ENCODE measurements at places on chromosomes 3 and 15.

DNA sequence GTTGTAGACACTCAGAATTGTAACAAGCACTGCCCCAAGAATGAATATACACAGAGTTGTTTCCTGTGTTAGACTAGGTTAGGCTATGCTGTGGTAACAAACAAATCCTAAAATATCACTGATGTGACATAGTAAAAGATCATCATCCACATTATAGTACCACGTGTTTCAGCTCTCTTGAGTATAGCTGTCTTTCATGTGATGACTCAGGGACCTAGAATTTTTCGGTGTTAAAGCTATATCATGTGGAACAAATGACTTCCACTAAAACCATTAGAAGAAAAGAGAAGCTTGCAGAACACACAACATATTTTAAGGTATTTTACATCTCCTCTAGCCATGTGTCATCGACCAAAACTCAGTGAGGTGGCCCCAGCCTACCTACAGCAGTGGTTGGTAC, 307.9 kb upstream of the RBMS3 start:
- DNase-seq, result no peak

DNA sequence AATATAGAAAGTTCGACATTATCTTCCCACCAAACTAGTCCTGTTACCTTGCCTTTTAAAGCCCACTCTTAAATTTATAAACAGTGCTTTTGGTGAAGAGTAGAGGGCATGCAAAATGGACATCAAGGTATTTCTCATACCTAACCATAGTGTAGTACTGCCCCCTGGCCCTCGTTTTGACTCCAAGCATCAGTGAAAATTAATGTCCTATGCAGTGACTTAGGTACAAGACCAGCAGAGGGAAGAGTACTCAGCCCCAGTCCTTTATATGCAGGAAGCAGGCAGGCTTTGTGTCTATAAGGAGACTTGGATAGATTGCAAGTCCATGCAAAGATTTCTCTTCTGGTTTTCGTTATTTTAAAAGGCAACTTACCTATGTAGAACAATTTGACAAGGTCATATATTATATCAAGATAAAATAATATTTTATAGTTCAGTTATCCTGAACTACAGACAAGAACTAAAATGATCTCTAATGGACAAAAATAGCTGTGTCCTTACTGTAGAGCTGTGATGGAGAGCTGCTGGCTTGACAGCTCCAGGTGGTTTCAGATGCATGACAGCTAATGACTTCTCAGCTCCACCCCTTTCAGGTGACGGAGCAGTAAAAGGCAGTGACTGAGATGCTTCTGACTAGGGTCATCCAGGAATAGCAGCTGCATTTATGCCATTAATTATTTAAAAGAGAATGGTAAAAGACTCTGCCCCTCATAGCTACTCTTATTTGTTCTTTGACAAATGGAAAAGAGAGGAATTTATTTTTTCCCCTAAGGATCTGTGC, 646.1 kb downstream of the SQOR start:
- peak; percentile 67 for DNase-seq

DNA sequence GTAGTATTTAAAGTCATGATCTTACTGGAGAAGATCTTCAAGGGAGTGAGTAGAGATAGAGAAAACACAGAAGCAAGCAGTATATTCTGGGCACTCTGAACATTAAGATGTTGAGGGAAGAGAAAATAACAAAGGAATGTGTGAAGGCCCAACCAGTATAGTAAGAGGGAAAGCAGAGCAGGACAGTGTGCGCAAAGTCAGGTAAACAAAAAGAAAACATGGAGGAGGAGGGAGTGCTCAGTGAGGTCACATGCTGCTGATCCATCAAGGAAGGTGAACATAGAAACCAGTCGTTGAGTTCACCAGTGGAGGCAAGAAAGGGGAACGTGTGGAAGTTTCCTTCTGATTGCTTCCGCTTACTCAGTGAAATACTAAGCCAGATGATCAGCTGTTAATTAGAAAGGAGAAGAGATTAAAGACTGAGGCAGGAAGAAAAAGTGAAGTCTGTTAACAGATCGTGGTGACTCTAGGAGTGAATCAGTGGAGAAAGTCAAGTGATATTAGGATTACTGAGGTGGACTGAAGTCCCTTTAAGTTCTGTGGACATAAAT, 47.2 kb downstream of the OPA1 start:
- DNase-seq, result no peak

- DNase-seq, result no peak
Observed at GRCh38 chr3:133157716-133158115, 119.5 kb downstream of the TMEM108 start.

- DNase-seq, result no peak
Observed at GRCh38 chr3:187909866-187910265, 164.6 kb upstream of the BCL6 start.

DNA sequence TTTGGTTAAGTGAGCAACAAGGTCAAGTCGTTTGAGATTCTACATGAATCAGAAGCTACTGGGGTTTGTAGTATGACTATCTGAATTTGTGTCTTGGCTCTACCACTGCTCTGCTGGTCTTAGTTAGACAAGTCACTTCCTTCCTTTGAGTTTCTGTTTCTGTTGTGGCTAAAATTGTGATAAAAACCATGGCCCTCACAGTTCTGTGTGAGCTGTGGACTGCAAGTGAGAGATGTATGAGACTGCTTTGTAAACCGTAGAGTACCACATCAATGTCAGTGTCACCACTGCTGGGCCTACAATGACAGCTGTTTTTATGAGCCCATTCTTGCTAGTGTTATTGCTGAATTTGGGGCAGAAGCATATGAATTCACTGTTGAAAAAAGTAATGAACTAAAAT, 32.7 kb downstream of the RARB start:
- no peak for DNase-seq

GRCh38 chr3:147389717-147390116, 16.6 kb downstream of the ZIC4 start:
- DNase-seq, result no peak

GRCh38 chr3:51354731-51355615, 30.1 kb upstream of the MANF start:
- no peak for DNase-seq

GRCh38 chr15:25246641-25247406, 192.0 kb downstream of the UBE3A start:
- DNase-seq, result no peak

- no peak for DNase-seq
Observed at GRCh38 chr3:46361408-46362283, 7.7 kb downstream of the CCR2 start.

DNA sequence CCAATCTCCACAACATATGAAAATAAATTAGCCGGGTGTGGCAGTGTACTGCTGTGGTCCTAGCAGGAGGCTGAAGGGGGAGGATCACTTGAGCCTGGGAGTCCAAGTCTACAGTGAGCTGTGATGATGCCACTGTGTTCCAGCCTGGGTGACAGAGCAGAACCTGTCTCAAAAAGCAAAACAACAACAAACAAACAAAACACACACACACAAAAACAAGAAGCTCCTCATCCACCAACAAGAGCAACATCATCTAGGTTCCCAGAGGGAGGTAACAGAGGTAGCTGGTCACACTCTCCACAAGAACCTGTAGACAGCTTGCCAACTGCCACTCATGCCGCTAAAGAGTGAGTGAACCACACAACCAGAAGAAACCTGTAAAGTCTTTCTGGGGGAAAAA, 34.8 kb downstream of the PTPN9 start:
- no peak for DNase-seq

DNA sequence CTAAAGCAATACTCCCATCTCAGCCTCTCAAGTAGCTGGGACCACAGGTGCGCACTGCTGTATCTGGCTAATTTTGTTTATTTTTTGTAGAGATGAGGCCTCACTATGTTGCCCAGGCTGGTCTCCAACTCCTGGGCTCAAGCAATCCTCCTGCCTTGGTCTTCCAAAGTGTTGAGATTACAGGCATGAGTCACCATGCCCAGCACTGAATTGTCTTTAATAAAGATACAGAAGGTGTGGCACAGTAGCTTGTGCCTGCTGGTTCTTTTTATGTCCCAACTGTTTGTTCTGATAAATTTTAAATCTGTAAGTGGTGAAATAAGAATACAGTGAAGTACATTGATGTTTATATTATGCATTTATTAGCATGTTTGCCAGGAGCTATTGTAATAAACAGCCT, 20.6 kb upstream of the TRAK1 start:
- DNase-seq, result no peak

DNA sequence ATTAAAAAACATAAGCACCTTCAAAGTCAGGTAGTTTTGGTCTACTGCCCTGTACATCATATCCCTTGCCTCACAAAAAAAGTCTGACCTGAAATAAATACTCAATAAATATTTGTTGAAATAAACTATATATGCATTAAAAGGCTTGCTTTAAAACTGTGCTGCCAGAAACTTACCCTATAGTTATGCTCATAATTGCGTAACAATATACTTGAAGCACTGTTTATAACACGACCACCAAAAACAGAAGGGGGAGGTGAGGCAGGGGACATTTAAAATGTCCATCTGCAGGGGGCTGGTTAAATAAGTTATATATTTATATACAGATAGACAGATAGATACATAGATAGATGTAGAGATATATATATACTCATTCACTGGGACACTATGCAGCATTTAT, 549.5 kb downstream of the MAGI1 start:
- DNase-seq, result no peak

DNA sequence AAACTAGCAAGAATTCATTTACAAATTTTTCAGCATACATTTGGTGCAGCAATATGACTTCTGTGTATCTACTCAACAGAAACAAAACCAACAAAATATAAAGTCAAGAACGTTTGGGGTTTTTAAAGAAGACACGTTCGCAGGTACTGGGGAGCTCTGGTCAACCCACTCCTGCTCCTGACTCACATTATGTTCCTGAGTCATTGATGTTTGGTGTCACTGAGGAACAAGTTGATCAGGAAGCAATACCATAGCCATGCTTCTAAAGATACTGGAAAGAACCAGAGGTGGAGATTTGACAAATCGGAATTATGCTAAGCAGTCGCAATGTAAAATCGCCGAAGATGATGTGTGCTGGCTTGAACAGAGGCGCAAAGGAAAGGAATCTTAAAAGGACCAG, 22.0 kb downstream of the SLC4A7 start:
- DNase-seq, result no peak

DNA sequence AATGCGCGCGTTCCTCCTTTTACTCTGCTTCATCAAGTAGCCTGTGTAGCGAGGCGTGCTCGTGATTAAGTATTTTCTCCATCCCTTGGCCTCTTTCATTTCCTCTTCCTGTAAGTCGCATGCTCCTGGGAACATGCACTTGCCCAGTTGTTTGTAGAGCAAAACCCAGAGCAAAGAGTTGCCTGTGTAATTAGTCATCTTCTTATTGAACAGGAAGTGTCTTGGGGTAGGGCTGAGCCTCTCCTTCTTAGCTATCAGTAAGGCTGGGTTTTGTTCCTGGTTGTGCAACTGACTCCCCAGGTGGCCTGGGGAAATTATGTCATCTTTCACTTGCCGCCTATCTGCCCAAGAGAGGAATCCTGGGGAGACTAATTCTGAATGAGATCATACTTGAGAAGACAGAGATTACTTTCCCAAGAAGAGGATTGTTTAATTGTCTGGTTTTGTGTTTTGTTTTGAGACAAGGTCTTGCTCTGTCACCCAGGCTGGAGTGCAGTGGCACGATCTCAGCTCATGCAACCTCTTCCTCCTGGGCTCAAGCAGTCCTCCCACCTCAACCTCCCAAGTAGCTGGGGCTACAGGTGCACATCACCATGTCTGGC, 14.9 kb downstream of the LIPH start:
- no peak for DNase-seq

GRCh38 chr3:73580343-73580742, 44.4 kb downstream of the PDZRN3 start:
- no peak for DNase-seq

- no peak for DNase-seq
Observed at GRCh38 chr3:14730703-14731382, 55.9 kb downstream of the C3orf20 start.

GRCh38 chr3:129829640-129830039, 63.9 kb downstream of the TMCC1 start:
- peak; percentile 56 for DNase-seq

DNA sequence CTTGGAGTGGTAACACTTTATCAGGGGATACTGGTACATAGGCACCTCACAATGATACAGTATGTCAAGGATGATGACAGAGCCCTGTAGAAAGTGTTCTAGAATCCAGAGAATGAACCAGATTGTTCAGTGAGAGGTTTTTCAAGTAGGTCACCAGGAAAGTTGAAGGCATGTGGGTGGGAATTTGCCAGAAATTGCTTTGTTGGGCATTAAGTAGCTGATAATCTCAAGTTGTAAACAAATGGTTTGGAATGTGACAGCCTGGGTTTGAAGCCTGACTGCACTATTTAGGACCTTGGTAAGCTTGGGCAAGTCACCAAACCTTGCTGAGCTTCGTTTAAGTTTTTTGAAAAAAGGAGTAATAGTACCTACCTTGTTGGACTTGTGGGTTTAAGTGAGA, 12.5 kb downstream of the SLC35G2 start:
- no peak for DNase-seq

GRCh38 chr3:177714945-177715344, 517.7 kb upstream of the TBL1XR1 start:
- no peak for DNase-seq

GRCh38 chr3:178001670-178002101, 534.5 kb upstream of the KCNMB2 start:
- no peak for DNase-seq

GRCh38 chr15:86347245-86347644, 267.6 kb downstream of the AGBL1 start:
- DNase-seq, result no peak

DNA sequence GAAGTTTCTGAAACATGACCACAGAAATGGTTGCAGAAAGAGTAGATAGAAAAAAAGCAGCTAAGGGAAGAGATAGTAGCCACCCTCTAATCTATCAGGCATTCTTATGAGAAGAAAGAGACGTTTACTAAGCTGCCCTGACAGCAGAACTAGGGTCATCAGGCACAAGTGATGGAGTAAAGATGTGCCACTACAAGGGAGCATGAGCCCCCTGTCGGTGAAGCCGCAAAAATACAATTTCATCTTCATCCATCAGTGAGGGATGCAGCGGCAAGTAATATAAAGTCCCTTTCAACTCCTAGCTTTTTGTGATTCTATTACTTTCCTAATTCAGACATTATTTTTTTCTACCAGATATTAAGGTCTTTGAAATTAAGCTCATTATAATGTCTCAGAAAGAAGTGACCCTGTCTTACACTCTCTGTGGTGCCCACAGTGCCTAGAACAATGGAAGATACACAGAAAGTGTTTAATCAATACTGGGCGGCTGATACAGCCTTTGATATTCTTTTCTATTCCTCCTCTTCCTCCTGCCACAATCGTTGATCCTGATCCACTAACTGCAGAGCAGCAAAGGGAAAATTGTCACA, 651.6 kb downstream of the NTRK3 start:
- no peak for DNase-seq

DNA sequence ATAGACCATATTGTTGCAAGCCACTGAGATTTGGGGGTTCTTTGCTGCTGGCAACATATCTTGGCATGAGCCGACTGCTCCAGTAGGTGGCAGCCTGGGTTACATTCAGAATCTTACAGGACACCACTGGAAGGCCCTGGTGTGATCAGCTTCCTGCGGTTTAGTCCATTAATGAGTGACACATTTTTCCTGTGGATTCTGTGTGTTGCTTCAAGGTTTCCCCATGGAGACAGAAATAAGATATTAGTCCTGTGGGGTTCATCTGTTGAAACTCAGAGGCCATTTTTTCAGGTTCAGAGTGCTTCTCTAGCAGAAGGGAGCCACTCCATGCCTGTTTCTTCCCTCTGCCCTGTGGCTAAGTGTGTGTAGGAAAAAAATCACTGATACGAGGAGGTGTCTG, 116.2 kb downstream of the MFSD1 start:
- no peak for DNase-seq

- no peak for DNase-seq
Observed at GRCh38 chr3:149214702-149215101, 6.9 kb downstream of the CP start.

- no peak for DNase-seq
Observed at GRCh38 chr15:80093854-80094418, 34.5 kb downstream of the ZFAND6 start.

GRCh38 chr15:26651909-26652308, 121.0 kb downstream of the GABRB3 start:
- DNase-seq, result no peak

Data from DMS 273 treated with DMSO at 0.1 percent for 48 hours (cell line).